ENCODE measurements at places on chromosomes 6 and 20.

- no peak for DNase-seq
Measured at GRCh38 chr20:25378884-25379733, 11.5 kb downstream of the ABHD12 start.

DNA sequence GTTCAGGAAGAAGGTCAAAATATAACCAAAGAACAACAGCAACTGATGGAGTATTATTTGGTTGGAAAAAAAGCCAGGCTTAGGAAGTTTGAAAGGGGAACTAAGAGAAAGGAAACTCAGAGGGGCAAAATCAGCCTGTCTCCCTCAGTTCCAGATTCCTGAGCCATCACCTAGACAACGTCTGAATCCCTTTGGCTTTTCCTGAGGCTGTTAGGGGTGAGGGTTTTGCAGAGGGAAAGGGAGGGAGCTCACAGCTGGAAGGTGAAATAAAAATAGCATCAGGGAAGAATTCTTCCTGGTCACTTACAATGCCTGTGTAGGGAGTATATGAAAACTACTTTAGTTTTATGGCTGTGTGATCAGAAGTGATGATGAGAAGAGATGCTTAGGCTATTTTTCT, 100.5 kb downstream of the SOBP start:
- DNase-seq = no peak

DNA sequence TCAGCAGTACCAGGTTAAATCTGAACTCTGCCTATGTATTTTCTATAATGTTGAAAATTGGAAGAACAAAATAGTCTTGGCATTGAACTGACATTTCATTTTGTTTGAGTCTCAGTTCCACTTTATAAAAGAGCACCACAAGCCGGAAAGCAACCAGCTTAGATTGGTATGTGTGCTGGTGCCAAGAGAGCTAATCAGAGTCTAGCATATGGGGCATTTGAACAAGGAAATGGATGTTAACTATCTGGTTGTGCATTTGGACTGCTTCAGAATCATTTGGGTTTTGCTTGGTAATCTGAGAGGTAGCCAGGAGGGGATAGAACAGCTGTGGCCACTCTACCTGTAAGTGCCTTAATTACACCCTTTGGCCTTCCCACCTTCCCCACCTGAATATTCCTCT, 184.8 kb downstream of the GRIK2 start:
- no peak for DNase-seq

DNA sequence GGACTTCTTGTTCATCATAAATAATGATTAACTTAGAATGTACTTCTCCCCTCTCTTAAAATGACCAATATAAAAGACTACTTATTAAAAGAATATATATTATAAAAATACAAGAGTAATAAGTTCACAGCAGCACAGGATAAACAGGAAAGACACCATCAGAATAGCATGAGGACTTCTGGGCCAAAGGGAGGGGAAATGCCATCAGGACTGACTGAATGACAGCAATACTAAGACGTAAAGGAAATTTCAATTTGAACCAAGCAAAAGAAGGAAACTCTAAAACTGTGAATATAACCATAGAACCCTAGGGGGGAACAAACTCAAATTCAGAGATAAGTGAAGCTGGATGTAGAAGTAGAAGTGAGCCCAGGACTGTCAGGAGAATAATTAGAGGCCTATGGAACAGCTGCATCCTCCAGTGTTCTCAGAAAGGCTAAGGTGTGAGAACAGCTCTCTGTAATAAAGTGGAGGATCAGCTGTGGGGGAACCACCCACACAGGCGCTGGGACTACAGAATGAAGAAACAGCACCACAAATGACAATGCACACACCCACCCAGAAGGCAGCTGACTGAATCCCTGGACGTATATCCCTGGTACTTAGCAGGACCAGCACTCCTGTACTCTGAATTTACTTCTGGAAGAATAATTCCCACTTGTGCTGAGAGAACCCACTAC, 37.8 kb downstream of the ZHX3 start:
- no peak for DNase-seq

DNA sequence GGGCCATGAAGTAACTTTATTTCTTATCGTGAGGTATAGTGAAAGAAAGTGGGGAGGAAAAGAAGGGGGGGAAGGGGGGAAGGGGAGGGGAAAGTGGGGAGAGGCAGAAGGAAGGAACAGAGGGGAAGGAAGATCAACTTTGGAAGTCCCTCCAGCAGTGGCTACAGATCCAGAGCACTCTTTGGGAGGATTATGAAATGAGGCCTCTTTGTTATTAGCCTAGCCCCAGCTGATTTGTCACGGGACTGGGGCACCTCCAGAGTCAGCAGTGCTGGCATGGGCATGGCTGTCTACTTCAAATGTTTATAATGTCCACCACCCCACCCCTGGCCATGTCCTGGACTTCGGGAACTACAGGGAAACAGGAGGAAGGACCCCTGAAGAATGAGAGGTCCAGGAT, 7.6 kb downstream of the MOCS1 start:
- DNase-seq = no peak

DNA sequence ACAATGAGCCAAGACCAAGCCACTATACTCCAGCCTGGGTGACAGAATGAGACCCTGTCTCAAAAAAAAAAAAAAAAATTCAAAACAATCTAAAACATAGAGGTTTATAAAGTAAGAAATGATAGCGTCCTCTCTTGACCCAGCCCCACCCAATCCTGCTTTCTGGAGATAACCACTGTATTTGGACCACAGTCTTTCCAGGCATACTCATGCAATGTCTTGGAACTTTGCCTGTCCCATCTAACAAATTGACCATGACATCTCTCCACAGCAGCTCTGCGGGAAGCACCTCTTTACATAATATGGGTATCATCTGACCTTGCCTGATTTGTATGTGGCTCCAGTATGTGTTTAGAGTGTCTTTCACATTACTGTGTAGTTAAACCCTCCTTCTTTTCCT, 9.1 kb upstream of the SHLD1 start:
- no peak for DNase-seq

DNA sequence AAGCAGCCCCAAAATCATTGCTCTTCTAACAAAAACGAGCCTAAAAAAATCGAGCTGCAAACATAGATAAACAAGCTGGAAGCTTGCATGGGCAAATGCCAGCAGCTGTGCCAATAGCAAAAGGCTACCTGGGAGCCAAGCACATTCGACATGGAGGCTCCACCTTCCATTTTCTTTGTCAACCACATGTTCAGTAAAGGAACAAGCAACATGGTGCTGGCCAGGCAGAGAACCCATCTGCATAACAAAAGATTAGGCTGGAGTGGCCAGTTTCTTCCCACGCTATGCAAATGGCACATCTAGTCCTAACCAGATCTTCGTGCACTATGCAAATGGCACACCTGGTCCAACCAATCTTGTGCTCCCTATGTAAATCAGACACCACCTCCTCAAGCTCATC, 110.5 kb downstream of the KIF16B start:
- DNase-seq = no peak

DNA sequence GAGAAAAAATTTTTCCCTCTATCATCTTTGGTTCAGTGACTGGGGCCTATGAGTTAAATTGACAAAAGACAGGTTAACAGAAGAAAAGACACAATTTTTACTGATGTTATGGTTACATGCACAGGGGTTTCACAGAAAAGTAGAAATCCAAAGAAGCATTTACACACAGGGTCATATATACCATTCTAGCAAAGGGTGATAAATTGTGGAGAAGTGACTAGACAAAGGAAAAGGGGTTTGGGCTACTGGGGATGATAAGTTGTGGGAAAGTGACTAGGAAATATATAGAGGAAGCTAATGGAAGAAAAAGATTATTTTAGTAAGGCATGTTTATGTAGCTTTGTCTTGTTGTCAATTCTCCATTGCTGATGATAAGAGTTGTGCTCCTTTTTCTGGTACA, 276.7 kb upstream of the JARID2 start:
- DNase-seq = no peak

- no peak for DNase-seq
Measured at GRCh38 chr6:39760226-39760952, 31.8 kb upstream of the DAAM2 start.

- no peak for DNase-seq
Measured at GRCh38 chr20:34283844-34284243, 19.3 kb downstream of the AHCY start.

GRCh38 chr20:2387180-2387577, 6.5 kb downstream of the TGM6 start:
- DNase-seq = peak; percentile 7

DNA sequence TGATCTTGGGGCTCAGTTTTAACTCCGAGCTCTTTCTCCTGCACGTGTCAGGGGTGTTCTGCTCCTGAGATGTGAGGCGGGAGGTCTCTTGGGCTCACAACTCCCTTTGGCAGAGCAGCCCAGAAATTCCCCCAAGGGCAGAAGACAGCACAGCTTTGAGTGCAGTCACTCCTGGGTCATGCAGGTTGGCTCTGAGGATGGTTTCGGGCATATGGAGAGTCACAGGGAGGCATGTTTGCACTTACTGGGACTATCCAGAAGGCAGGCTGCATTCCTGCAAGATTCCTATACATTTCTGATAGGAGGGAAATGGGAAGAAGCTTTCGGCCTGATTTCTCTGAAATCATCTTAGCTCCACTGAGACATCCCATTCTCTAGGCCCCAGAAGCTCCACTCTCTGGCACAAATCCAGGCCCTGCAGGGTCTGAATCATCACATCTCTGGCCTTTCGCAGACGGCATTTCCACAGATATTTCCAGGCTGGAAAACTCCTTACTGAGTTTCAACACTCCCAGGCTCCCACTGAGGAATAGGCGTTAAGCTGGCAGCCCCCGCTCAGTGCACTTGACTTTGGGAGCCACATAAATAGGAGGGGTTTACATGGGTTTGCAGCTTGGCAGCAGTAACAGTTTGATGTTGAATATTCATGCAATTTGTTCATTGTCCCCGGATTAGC, 39.7 kb downstream of the AGPAT4 start:
- DNase-seq = no peak

DNA sequence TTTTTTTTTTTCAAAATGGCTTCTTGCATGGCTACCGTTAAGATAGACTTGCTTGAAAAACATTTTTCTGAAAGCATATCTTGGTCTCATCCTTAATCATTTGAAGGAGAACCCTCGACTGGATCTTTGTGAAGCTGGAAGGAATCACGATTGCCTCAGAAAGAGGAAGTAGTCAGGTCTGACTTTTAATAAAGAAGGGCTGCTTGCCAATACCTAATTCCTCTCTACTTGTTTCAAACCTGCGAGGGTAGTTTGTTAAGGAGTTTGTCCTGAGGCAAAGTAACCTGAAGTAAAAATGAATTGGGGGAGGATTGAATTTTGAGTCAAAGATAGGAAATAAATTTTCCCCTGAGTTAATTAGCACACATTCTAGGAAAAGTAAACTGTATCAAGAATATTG, 288.1 kb upstream of the MAP3K7 start:
- DNase-seq = no peak

DNA sequence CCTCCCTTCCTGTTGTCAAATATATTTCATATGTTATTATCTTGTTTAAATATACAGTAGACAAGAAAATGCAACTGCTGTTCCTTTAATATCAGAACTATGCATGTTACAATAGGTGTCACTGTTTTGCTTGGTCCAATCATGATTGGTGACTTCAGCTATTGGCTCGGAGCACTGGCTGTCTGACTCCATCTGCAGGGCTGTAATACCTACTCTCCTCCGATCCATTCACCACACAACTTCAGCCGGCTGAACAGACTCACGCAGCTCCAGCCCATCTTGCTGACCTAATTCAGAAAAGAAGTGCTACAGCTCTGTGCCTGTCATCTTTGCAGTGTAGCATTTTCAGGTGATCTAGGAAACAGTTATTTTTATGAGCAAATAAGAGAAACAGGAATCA, at the start of gene BTBD3:
TSS of gene BTBD3 (plus strand) at position 231 of the 400 bp plus-strand sequence. CDS start 383 bp downstream, outside the sequence.
- peak; percentile 32 for DNase-seq

DNA sequence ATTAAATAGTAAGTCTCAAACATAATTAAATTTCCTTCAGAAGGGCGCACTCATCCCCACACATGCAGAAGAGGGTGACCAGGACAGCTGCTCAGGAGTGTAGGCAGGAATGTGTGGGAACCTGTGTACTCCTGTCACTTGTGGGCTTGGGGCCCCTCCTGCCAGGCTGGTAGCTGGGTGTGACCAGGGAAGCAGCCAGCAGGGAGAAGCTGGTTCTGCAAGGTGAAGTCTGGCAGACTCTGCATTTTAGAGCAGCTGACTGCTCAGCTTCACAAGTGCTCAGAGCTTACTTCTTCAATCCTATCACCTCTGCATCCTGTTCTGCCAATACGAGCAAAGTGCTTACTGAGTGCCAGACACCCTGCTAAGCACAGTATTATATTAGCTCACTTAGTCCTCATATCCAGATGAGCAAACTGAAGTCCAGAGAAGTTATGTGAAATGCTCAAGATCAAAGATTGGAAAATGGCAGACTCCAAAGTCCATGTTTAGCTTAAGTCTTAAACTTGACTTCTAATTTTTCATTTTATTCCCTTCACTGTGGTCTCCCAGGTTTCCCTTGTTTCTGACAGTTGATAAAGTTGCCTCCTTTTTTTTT, 27.9 kb downstream of the ELMO2 start:
- DNase-seq = no peak

DNA sequence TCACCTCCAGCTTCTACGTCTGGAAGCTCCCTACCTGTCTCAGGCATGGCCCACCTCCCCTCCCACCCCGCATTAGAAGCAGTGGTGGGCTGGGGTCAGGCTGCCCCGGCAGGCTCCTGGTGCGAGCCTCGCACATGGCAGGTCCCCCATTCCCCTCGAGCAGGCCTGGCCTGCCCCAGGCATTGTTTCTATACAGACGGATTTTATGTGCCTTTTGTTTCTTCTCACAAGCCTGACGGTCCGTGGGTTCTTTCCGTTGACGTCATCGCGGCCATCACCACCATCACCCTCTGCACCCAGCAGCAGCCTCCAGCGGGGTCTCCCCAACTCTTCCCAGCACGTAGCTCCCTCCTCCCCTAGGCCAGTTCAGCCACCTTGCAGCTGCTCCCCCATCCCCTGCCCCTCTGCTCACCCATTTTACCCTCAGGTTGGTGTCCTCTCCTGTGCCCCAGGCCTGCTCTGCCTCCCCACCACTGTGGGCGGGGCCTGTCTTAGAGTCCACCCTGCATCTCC, 4.6 kb downstream of the CST7 start:
- no peak for DNase-seq

DNA sequence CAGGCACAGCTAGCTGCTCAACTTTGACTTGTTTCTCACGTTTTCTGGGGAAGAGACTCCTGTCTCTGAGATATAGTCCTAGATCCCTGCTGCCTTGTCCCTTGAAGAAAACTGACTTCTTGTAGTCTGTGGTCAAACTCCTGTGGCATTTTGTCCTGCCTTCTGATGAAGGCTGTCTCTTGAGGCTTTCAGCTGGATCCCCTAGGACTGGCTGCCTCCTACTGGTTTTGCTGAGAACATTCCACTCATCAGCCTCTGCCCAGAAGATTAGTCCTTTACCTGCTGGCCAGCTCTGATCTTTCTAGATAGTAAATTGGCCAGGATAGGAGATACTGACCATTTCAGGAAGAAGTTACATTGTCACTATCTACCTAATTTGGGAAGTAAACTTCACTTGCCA, 71.9 kb upstream of the CNR1 start:
- DNase-seq = no peak

GRCh38 chr6:105536961-105537360, 134.1 kb upstream of the PREP start:
- no peak for DNase-seq
